Activated effector memory CD4-positive, alpha-beta T cell treated with Interleukin-2 at 50 U/mL for 16 hours (primary cell): ENCODE measurements at places on chromosomes 12 and 14.

DNA sequence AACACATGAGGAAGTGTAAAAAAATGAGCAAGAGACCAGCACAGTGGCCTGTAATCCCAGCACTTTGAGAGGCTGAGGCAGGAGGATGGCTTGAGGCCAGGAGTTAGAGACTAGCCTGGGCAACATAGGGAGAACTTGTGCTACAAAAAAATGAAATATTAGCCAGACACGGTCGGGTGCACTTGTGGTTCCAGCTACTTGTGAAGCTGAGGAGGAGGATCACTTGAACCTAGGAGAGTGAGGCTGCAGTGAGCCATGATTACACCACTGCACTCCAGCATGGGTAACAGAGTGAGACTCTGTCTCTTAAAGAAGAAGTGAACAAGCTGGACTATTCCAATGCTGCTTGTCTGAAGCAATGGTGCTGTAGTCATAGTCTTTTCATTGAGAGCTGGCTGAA, 36.3 kb upstream of the MAP3K9 start:
- no peak for DNase-seq

- no peak for DNase-seq
Measured at GRCh38 chr14:38611928-38612327, 356.0 kb upstream of the CLEC14A start.

DNA sequence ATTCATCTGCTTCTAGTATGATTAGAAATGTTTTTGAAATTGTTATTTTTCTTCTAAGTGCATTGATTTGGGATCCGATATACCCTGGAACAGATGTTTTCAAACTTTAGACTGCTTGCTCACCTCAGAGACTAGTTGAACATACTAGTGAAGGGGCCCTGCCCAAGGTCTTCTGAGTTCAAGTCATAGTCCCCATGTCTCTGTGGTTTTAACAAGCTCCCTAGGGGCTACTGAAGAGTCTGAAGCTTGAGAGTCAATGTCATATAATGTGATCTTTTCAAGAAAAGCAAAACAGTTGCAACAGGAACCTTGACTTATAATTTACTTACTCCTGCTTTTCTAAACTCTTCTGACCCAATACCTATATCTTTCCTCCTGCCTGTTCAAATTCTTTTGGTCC, 7.5 kb upstream of the UBE2N start:
- no peak for DNase-seq

- DNase-seq: no peak
Measured at GRCh38 chr12:104023710-104024109, 26.3 kb downstream of the GLT8D2 start.

- DNase-seq: no peak
Measured at GRCh38 chr14:24135584-24135833, 485 bp upstream of the PSME1 start.

- no peak for DNase-seq
Measured at GRCh38 chr12:93918262-93918661, 230.1 kb upstream of the PLXNC1 start.

DNA sequence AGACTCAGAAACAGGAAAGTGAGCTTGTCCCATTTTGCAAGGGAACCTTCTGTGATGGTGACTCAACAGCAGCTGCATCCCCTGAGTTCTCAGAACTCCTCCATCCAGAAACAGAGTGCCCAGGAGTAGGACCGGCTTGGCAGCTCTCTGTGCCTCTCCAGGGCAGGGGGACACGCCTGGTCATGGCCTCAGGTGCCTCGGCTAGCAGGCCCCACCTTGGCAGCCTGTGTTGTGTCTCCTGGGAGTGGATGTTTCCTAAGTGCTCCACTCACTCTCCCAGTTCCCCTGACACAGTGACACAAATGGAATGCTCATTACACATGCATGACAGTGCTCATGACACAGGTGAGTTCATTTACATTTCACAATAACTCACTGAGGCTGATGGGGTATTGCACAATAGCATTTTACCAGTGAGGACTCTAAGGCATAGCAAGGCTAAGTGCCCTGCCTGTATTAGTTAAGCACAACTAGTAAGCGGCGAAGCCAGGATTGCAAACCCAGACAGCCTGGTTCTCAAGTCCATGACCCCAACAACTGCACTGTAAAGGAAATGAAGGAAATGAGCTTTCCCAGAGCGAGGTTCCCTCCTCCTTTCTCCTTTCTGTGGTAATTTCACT, 47.4 kb downstream of the CALM1 start:
- no peak for DNase-seq

DNA sequence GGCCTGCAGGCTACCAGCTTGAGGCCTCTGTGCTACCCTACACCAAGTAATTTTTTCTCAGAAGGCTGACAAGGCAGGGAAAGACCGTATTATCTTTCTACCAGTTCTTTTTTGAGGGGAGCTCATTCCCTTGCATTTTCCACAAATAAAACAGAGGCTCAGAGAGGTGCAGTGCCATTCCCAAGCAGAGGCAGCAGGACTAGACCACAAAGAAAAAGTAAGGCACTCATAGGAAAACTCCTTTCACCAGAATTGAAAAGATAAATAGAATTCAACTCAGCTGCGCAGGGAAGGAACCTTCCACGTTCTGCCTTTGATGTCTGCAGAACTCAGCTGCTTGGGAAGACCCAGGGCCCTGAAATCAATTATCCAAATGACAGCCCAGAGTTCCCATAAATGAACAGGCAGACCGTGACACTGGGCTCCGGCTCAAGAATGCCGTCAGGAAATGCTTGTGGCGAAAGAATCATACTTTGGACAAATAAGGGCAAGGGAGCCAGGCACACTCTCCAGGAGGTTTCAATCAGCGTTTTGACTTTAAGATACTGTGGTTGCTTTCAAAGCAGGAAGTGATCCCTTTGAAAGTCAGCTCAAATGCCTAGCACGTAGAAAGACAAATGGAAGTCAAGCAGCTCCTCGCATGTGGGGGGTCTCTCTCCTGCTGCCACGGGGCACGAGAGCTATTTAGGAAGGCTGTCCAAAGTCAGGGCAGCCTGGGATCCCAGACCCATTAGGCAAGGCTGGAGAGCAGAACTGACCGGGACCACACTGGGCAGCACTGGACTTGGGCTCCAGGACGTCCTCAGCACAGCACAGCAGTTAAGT, 14.0 kb downstream of the KCTD10 start:
- no peak for DNase-seq

DNA sequence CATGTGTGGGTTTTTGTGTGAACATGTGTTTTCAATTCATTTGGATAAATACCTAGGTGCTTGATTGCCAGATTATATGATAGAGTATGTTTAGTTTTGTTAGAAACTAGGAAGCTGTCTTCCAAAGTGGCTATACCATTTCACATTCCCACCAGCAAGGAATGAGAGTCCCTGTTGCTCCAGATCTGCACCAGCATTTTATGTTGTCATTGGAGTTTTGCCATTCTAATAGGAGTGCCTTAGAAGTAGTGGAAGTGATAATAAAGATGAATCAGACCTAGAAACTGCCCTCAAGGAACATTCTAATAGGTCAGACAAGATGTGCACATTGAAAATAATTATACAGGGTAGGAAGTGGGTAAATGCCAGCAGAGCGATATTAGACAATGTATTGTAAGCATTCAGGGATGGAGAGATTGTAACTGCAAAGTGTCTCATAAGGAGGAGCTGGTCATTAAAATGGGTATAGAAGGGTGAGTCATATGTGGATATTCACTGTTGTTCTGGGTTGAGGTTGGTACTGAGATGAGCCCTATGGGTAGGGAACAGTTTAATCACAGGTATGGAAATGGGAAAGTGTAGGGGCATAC, 71.4 kb downstream of the MNAT1 start:
- DNase-seq: no peak

DNA sequence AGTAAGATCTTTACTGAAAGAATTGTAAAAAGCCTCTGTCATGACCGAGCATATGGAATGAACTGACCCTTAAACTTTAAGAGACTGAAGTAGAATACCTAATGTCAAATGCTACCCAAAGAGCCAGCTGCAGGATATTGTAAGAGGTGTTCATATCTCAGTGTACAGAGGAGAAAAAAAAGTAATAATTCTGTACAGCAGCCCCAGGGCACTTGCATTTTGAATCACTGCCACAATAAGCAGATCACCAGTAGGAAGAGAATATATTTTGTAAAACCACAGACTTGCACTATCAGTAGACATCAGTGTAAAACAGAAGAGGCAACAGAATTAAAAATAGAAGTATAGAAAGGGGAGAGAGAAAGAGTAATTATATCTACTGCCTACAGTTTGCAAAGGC, 162.6 kb downstream of the PPFIA2 start:
- DNase-seq: no peak

GRCh38 chr12:22064968-22065367, 18.9 kb downstream of the CMAS start:
- DNase-seq: no peak

- no peak for DNase-seq
Measured at GRCh38 chr12:105667973-105668743, 337.7 kb downstream of the C12orf75 start.

DNA sequence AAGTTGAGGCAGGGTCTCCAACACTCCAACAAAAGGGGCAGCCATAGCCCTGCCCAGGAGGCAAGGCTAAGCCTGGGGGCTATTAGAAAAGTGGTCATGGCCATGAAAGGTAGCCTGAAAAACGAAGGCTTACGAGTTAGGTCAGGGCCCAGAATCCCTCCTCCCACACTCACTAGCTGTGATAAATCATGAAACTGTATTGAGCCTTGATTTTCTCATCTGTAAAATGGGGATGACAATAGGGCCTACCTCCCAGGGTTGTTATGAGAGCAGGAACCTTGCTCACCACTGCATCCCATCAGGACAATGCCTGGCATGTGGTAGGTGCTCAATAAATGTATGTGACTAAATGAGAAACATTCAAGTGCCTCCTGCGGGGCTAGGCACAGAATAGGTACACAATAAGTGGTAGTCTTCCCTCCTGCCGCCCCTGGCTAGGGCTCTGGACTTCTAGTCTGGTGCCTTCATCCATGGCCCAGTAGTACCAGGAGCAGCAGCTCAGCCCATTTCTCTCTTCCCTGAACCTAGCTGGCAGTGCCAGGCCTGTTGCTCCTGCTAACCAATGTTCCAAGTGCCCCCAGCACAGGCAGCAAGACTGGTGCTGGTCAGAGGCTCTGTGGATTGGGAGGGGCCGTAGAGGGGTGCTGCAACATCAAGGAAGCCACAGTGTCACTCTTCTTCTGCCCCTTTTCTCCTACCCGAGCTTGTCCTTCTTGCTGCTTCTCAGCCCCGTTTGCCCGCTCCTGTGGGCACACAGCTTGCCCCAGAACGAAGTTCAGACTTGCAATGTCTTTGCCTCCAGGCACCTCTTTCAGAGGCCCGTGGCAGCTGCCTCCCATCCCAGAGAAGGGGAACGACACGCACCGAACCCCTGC, 7.8 kb downstream of the PGF start:
- no peak for DNase-seq

DNA sequence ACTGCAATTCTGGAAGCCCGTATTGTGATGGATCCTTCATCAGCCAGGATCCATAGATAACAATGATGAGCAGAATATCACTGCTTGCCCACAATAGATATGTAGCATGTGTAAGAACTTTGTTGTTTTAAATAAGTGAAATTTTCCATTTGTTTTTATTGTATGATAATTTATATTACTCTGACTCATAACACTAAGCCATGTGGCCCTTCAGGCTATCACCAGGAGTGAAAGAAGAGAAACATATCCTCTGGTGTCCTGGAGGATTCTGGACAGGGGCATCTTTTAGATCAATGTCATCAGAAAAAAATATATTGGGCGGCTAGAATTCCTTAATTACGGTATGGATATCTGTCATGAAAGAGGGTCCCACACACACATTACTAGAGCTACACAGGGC, 167.5 kb downstream of the SLC6A15 start:
- DNase-seq: no peak

GRCh38 chr12:108526482-108527165, 11.5 kb downstream of the FICD start:
- no peak for DNase-seq

DNA sequence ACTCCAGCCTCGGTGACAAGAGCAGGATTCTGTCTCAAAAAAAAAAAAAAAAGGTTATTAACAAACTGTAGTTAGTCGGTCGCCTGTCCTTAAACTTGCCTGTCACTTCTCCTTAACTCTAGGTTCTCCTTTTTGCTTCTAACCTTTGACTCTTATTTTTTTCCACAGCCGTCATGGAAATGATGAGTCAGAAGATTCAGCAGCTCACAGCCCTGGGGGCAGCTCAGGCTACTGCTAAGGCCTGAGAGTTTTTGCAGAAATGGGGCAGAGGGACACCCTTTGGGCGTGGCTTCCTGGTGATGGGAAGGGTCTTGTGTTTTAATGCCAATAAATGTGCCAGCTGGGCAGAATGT, 418 bp upstream of the MYG1 start:
- no peak for DNase-seq

DNA sequence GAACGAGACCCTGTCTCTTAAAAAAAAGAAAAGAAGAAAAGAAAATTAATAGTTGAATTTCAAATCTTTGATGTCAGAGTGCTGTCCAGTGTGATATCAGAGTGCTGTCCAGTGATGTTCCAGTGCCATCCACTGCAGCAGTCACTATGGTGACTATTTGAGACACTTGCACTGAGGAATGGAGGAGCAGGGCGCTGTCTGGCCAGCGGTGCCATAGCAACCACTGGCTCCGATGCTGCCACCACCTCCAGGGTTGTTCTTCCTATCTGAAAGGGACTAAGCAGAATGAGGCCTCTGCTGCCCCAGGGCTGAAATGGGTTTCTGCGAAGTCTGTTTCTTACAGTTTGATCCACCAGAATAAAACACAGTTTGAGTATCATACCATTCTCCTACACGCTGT, 272.9 kb downstream of the NUAK1 start:
- DNase-seq: no peak

- DNase-seq: no peak
Measured at GRCh38 chr14:42565556-42565955, 958.9 kb downstream of the LRFN5 start.

GRCh38 chr12:108468196-108468968, 46.7 kb upstream of the FICD start:
- DNase-seq: no peak

GRCh38 chr14:80223696-80224465, 12.6 kb upstream of the DIO2 start:
- DNase-seq: no peak

DNA sequence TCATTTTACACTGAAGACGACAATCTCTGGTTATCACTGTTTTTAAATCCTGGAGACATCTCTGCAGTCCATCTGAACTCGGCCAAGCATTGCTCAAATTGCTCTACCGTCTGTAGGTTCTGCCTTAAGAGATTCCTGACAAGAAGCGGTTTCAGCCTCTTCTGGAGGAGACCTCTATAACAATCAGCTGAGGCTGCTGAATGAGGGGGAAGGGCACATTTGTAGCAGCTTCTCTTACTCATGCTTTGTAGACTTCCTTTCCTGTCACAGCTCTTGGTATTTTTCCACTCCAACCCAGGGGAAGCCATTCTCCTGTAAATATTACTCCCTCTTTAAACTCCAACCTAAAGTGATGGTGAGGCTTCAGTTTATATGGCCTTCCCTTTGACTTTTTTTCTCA, 3.0 kb downstream of the ARG2 start:
- DNase-seq: no peak

- no peak for DNase-seq
Measured at GRCh38 chr12:68581926-68582325, 28.8 kb upstream of the RAP1B start.

DNA sequence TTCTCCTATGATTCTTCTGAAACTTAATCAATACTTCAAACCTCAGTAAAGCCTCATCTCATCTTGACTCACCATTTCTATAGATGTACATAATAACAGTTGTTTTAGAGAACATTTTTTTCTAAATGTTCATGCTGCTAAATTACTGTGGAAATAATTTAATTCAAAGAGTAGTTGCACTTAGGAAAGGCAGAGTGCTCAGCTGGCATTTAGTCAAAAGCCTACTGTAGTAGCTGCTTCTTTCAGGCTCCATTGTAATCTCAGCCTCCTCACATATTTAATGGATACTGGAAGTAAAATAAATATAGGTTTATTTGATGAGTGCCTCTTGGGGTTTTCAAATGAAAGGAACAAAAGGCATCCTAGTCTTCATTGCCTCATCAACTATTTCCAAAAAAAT, 325.0 kb downstream of the CCER1 start:
- DNase-seq: no peak
